ENCODE measurements at places on chromosomes 6 and 20.

- DNase-seq: no peak
Observed at GRCh38 chr6:24053057-24053456, 73.0 kb upstream of the NRSN1 start.

GRCh38 chr6:21442874-21443273 is 150.7 kb upstream of the SOX4 start:
- DNase-seq: no peak

DNA sequence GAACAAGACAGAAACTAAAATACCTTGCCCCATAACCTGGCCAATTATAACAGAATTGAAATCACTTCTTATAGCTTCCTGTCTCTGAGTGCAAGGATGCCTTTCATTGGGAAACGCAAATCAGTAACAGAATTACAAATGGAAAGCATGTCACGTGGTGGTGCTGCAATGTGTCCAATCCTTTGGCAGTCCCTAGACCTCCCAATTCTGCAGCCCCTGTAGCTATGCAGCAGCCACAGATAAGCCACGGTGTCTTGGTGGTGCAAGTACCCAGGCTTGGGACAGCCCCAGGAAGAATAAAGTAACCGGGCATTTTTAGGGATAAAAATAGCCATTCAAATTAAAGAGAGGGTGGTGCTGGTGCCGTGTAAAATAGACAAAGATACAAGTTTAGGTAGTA is 134.6 kb upstream of the CCN2 start:
- DNase-seq: no peak

- no peak for DNase-seq
Observed at GRCh38 chr6:144148886-144149285, 1.4 kb upstream of the STX11 start.

- no peak for DNase-seq
Observed at GRCh38 chr6:108193131-108193530, 27.3 kb downstream of the NR2E1 start.

Data from activated CD4-positive, alpha-beta T cell treated with anti-CD3 and anti-CD28 coated beads, Interleukin-2, amount 10 ng/mL, durations not matched to agents 7 days and 5 days (primary cell).